Neural progenitor cell (in vitro differentiated cells): ENCODE measurements at places on chromosomes 1 and 21. TPM values are rescaled to one million over a fixed set of nuclear protein-coding genes. Genes with fewer than 3 reads are reported as not detected.
A peak's percentile ranks its signal among the peaks of the same experiment; 100 is the strongest.

Gene ENAH
- 230 and 346 TPM in 2 replicates for total RNA-seq

GRCh38 chr1:30372792-30373433 lies 350.5 kb downstream of the MATN1 start:
- H3K27me3 ChIP-seq = no peaks in the 10 kb centered on the region
- peaks cover 7% of the 10 kb centered on the region for H3K4me1 ChIP-seq
- H3K27ac ChIP-seq = no peak overlapping the region
- H3K36me3 ChIP-seq = no peaks in the 10 kb centered on the region

DNA sequence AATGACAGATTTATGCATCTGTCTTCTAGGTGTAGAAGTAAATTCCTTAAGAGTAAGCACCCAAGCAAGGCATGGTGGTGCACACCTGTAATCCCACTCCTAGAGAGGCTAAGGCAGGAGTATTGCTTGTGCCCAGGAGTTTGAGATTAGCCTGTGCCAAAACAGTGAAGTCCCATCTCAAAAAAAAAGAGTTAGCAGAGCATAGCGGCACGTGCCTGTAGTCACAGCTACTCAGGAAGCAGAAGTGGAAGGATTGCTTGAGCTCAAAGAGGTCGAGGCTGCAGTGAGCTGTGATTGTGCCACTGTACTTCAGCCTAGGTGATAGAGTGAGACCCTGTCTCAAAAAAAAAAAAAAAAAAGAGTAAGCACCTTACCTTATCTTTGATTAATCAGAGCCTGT lies 15.1 kb upstream of the TIPRL start:
- DNase-seq = no peak
- no peak overlapping the region for H3K4me3 ChIP-seq
- H3K27me3 ChIP-seq = no peaks in the 10 kb centered on the region
- H3K4me1 ChIP-seq = no peaks in the 10 kb centered on the region
- no peak overlapping the region for H3K27ac ChIP-seq

- no peaks in the 10 kb centered on the region for H3K36me3 ChIP-seq
- no peaks in the 10 kb centered on the region for H3K27me3 ChIP-seq
- peak; percentile 81 for DNase-seq
- H3K4me3 ChIP-seq = peak overlapping the region; percentile 82
- peak overlapping the region; percentile 93 for H3K27ac ChIP-seq
- H3K4me1 ChIP-seq = peaks cover 53% of the 10 kb centered on the region
Observed at GRCh38 chr1:167221738-167222610, 1.3 kb downstream of the POU2F1 start.

Gene TNFRSF4
- total RNA-seq = 0.09 TPM in 1 of 2 replicates, not detected in the other

DNA sequence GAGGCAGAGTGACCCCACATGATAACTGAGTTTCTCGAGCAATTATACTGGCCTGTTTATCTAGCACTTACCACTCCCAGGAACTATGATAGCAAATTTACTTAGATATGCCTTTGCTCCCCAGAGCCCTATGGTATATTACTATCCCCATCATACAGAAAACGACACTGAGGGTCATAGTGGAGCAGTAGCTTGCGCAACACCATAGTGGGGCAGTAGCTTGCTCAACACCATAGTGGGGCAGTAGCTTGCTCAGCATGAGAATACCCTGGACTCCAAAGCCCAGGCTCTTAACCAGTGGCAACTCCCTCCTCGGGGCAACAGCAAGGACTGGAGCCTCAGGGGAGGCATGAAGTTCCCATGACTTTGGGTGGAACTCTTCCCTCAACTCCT lies 211.9 kb downstream of the NPHP4 start:
- no peak overlapping the region for H3K27ac ChIP-seq
- no peaks in the 10 kb centered on the region for H3K27me3 ChIP-seq
- DNase-seq = no peak
- H3K4me1 ChIP-seq = no peaks in the 10 kb centered on the region
- H3K4me3 ChIP-seq = no peak overlapping the region

GRCh38 chr1:109056064-109056463 lies 14.2 kb upstream of the WDR47 start:
- no peaks in the 10 kb centered on the region for H3K27me3 ChIP-seq
- no peak for DNase-seq
- H3K27ac ChIP-seq = no peak overlapping the region
- H3K36me3 ChIP-seq = no peaks in the 10 kb centered on the region
- H3K4me3 ChIP-seq = no peak overlapping the region

Gene CD101
- 0.28 and 0.41 TPM in 2 replicates for total RNA-seq

Gene KRTAP27-1
- total RNA-seq = not detected in 2 replicates

GRCh38 chr1:7679873-7680206 lies 91.3 kb upstream of the VAMP3 start:
- peaks cover 27% of the 10 kb centered on the region for H3K27me3 ChIP-seq
- peak overlapping the region; percentile 67 for H3K4me3 ChIP-seq
- peaks cover 8% of the 10 kb centered on the region for H3K4me1 ChIP-seq
- no peak for DNase-seq
- H3K27ac ChIP-seq = no peak overlapping the region

Gene ARMH1
- total RNA-seq = 3.6 and 11.4 TPM in 2 replicates

Gene SPRTN
- 18.7 and 21.5 TPM in 2 replicates for total RNA-seq

DNA sequence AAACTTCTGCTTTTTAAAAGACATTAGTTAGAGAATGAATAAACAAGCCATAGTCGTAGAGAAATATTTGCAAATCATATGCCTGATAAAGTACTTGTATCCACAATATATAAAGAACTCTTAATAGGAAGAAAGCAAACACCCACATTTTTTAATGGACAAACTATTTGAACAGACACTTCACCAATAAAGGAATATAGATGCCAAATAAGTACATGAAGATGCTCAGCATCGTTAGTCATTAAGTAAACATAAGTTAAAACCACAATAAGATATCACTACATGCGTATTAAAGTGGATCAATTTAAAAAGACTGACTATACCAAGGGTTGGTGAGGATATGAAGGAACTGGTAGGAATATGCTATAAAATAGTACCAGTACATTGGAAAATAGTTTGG lies 142.3 kb upstream of the ZC3H11B start:
- no peak for DNase-seq
- no peaks in the 10 kb centered on the region for H3K4me1 ChIP-seq
- H3K4me3 ChIP-seq = no peak overlapping the region
- H3K36me3 ChIP-seq = no peaks in the 10 kb centered on the region

DNA sequence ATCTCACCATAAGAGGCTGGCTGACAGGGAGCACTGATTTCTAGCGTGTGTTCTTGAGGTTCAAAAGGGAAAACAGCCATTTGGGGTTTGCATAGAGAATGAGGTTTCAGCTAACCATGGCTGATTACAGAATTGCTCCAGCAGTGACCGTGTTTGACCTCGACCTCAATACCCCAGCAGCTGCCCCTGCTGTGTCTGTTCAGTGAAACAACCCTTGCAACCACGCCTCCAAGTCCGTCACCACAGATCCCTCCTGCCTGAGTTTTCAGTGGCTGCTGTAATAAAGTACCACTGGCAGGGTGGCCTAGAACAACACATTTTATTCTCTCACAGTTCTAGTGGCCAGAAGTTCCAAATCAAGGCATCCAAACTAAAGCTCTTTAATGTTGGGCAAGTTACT lies 147.7 kb downstream of the HUNK start:
- no peaks in the 10 kb centered on the region for H3K36me3 ChIP-seq
- no peak for DNase-seq
- no peak overlapping the region for H3K27ac ChIP-seq

DNA sequence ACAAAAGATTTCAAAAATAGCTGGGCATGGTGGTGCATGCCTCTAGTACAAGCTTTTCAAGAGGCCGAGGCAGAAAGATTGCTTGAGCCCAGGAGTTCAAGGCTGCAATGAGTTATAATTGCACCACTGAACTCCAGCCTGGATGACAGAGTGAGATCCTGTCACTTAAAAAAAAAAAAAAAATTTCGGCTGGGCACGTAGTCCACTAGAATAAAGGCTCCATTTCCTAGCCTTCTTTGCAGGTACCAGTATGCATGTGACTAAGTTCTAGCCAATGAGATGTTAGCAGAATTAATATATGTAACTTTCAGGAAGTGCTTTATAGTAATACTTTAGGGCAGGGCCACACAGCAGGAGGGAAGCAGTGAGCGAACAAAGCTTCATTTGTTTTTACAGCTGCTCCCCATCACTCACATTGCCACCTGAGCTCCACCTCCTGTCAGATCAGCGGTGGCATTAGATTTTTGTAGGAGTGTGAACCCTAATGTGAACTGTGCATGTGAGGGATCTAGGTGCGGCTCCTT lies 28.8 kb upstream of the SYDE2 start:
- no peak overlapping the region for H3K27ac ChIP-seq
- no peak for DNase-seq
- H3K27me3 ChIP-seq = no peaks in the 10 kb centered on the region
- H3K4me3 ChIP-seq = no peak overlapping the region

DNA sequence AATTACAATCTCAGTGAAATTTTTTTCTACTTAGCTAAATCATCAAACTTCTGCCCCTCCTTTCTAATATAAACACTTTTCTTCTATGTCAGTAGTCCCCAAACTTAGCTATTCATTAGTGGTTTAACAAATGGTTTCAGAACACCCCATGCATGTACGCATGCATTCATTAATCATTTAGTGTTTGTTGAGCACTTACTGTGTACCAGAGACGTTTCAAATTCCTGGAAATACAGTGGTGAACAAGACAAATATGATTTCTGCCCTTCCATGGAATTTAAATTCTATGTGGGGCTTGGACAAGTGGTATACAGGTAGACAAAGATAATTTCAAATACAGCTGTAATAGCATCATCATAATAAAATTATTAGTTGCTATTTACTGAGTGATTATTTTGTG lies 1.5 kb downstream of the ZBTB40 start:
- no peak for DNase-seq
- H3K27ac ChIP-seq = no peak overlapping the region
- no peaks in the 10 kb centered on the region for H3K27me3 ChIP-seq
- peak overlapping the region; percentile 89 for H3K4me3 ChIP-seq
- peaks cover 7% of the 10 kb centered on the region for H3K4me1 ChIP-seq

DNA sequence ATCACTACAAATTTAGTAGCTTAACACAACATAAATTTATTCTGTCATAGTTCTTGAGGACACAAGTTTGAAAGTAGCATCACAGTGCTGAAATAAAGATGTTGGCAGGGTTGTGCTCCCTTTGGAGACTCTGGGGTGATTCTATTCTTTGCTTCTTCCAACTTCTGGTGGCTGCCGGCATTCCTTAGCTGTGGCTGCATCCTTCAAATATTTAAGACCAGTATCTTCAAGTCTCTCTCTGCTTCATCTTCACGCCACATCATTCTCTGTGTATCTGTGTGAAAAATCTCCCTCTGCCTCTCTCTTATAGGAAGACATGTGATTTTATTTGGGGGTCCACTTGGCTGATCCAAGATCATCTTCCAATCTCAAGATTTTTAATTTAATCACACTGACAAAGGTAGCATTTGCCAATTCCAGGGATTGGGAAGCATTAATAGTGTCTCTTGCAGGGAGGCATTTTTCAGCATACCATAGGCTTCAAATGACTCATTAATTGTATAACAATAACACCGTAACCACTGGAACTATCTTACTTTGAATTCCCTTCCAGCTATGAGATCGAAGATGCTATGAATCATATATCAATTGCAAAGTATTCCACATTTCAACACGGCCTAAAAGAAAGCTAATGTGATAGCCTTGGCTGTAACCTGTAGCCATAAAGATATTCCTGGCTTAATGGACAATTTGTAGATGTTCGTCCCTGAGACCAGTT lies 74.6 kb downstream of the DPT start:
- H3K4me3 ChIP-seq = no peak overlapping the region
- H3K27me3 ChIP-seq = no peaks in the 10 kb centered on the region
- DNase-seq = no peak
- no peaks in the 10 kb centered on the region for H3K4me1 ChIP-seq
- H3K36me3 ChIP-seq = no peaks in the 10 kb centered on the region

DNA sequence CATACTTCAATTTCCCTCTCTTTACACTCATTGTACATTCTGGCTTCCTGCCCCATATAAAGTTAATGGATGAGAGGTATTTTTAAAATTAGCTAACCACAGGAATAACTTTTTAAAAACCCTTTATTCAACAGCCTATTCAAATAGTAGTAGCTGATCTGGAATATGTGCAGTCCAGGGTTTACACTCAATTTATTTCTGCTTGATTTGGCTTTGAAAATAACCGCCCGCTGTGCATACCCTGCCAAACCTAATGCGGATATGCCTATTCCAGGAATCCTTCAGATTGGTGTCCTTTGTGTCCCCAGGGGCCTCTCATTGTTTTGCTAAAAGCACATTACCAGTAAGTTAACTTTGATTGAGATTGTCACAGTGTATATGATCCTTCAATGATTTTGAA lies 1686.2 kb downstream of the PLA2G4A start:
- no peak for DNase-seq
- no peaks in the 10 kb centered on the region for H3K36me3 ChIP-seq
- no peaks in the 10 kb centered on the region for H3K4me1 ChIP-seq

Gene GPR37L1
- total RNA-seq = 0.06 TPM in 1 of 2 replicates, not detected in the other

DNA sequence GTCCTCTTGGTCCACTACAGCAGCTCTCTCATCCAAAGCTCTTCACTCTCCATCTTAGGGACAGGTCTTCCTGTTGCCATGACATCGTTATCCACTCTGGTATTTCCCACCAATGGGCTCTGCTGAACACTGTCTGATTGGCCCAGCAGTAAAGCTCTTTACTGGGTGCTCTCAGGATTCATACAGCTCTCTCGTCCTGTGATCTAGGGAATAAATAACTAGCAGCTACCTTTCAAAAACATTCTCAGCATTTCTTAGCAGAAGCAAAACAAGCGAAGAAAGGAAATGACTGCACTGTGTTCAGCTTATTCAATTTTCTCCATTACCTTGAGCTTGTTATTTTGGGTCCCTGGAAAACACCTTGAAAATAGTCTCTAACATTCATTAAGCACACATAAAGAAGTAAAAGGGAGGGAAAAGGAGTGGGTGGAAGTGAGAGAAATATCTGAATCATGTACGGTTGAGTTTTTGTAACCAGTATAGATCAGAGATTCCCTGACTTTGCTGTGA lies 163.4 kb upstream of the SGIP1 start:
- no peaks in the 10 kb centered on the region for H3K4me1 ChIP-seq
- H3K4me3 ChIP-seq = no peak overlapping the region
- no peaks in the 10 kb centered on the region for H3K36me3 ChIP-seq
- no peaks in the 10 kb centered on the region for H3K27me3 ChIP-seq

GRCh38 chr1:228814176-228814575 lies 78.9 kb downstream of the RHOU start:
- H3K4me1 ChIP-seq = peaks cover 31% of the 10 kb centered on the region
- no peaks in the 10 kb centered on the region for H3K27me3 ChIP-seq
- no peak overlapping the region for H3K4me3 ChIP-seq
- DNase-seq = no peak
- H3K36me3 ChIP-seq = no peaks in the 10 kb centered on the region

Gene DCDC2B
- not detected in 2 replicates for total RNA-seq

GRCh38 chr1:66337249-66337648 lies 196.7 kb upstream of the SGIP1 start:
- H3K27ac ChIP-seq = no peak overlapping the region
- no peaks in the 10 kb centered on the region for H3K27me3 ChIP-seq
- H3K4me1 ChIP-seq = peaks cover 24% of the 10 kb centered on the region
- no peak for DNase-seq

- no peak for DNase-seq
- H3K27ac ChIP-seq = no peak overlapping the region
- H3K4me1 ChIP-seq = peaks cover 36% of the 10 kb centered on the region
- H3K36me3 ChIP-seq = no peaks in the 10 kb centered on the region
- H3K4me3 ChIP-seq = no peak overlapping the region
Observed at GRCh38 chr1:82387012-82387366, 586.3 kb downstream of the ADGRL2 start.

GRCh38 chr1:168271636-168272035 lies 9.0 kb upstream of the TBX19 start:
- DNase-seq = no peak
- H3K27ac ChIP-seq = no peak overlapping the region
- no peak overlapping the region for H3K4me3 ChIP-seq
- H3K4me1 ChIP-seq = no peaks in the 10 kb centered on the region
- no peaks in the 10 kb centered on the region for H3K36me3 ChIP-seq
